Stimulated activated CD4-positive, alpha-beta T cell treated with anti-CD3 and anti-CD28 coated beads, Interleukin-2, amount 100 ng/mL, for 24 hours (primary cell): ENCODE measurements at places on chromosomes 7 and 10.

DNA sequence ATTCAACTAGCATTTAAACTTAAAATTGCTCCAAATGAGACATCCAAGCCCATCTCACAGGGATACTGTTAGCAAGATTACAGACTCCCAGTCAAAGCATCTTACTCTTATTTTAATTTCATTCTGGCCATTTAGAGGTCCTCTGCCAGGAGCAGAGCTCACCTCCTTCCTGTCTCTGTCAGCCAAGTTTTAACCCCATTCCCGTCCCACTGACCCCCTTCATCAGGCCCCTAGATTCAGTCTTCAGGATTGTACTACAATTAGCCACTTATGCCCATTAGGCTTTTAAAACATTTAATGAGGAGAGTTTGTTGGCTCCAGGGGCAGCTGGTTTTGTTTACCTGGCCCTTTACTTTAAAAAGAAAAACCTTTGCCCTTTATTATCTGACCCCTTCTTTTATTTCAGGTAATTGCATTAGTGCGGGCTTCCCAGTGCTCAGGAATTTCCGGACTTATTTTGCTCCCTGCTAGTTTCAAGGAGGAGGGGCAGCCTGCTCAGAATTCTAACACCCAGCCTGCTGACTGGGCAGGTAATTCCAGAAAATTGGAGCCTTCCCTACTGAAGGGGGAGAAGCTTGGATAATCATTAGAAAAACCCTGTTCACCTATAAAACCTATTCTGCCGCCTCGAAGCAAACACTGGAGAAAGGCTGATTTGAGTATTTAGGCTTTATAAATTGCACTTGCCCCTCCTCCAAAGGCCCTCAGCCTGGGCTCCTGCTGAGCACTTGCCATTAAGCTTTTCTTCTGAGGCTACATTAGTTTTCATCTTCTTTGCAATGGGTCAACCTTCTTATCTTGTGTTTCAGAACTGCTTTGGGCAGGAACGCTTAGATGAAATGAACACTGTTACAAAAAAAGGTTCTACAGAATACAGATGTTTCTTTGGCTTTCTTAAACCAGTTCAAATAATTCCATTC lies 200.5 kb upstream of the HPS1 start:
- DNase-seq: no peak

- DNase-seq: no peak
Observed at GRCh38 chr7:47636081-47636432, 54.1 kb upstream of the TNS3 start.

DNA sequence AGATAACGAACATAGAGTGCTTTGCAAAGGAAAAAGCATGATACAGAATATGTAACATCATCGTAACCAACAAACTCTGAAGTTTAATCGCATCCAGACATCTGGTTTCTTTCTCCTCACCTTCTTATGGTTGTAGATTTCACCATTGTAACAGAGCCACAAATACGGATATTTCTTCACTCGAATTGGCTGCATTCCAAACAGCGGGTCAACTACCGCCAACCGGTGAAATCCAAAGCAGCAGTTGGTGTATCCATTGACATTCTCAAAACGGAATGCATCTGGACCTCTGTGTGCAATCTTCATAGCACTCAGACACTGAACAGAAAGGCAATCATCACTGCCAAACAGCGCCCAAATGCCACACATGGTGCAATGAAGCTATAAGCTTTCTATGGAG lies 3.4 kb downstream of the ASNS start:
- DNase-seq: no peak

GRCh38 chr7:28550580-28551186 lies 138.4 kb downstream of the CREB5 start:
- no peak for DNase-seq
